ENCODE measurements at places on chromosomes 16 and 17.

DNA sequence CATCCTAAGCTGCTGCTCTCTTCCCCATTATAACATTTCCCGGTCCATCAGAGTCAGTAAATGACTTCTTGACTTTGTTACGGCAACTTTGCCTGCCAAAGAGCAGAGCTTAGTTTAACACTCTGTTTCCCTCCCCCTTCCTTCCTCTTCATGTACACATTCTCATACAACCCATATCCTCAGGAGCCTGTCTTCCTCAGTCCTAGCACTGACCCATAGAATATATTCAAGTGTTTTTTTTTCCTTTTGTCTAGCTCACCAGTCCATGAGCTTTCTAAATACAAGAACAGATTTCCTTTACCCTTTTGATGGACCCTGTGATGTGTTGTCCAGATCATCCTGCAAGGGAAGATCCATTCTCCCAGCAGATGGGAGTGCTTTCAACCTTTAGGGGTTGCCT lies 97.0 kb upstream of the MON1B start:
- DNase-seq: no peak

DNA sequence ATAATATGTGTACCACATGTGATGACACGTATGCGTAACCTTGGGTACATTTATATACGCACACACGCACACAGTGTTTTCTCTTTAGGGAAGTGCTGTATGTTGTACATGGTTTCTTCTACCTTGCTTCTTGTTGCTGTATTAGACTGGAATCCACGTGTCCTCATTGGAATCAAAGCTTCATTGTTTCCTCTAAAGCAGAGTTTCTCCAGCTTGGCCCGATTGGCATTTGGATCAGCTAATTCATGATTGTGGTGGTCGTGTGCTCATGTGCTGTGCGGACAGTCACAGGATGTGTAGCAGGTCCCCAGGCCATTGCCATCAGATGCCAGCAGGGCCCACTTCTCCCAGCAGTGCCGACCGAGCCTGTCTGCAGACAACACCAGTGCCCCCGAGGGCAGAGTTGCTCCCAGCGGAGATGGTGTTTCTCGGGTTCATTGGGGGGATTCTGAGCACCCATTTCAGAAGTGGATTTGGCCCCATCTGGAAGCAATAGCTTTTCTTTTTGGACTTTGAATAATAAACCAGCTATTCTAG lies 148.4 kb downstream of the RPTOR start:
- peak; percentile 30 for DNase-seq

- no peak for DNase-seq
These were observed 23.1 kb upstream of the ITGAX start for GRCh38 chr16:31331807-31332301.

GRCh38 chr16:49622084-49622390 lies 233.9 kb downstream of the ZNF423 start:
- no peak for DNase-seq

GRCh38 chr16:29985271-29985811 lies 10.1 kb downstream of the HIRIP3 start:
- DNase-seq: no peak

DNA sequence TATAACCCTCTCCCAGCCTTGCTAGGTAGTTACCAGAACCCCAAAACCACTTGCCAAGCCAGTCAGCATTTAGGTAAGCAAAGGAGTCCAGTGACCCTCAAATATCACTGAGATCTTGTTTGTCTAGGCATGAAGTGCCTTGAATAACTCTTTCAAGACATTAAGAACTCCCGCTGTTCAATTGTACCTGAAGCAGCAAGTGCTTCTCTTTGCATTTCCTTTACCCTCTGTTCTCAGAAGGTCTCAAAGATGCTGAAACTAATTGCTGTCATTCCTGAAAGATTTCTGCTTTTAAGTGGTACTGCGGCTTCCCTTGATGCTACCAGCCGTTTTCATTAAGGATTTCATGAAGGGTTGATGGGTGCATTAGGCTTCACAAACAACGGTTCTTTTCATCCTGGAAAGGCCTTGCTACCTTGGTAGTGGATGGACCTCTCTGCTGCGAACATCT lies 142.7 kb downstream of the PITPNC1 start:
- no peak for DNase-seq

DNA sequence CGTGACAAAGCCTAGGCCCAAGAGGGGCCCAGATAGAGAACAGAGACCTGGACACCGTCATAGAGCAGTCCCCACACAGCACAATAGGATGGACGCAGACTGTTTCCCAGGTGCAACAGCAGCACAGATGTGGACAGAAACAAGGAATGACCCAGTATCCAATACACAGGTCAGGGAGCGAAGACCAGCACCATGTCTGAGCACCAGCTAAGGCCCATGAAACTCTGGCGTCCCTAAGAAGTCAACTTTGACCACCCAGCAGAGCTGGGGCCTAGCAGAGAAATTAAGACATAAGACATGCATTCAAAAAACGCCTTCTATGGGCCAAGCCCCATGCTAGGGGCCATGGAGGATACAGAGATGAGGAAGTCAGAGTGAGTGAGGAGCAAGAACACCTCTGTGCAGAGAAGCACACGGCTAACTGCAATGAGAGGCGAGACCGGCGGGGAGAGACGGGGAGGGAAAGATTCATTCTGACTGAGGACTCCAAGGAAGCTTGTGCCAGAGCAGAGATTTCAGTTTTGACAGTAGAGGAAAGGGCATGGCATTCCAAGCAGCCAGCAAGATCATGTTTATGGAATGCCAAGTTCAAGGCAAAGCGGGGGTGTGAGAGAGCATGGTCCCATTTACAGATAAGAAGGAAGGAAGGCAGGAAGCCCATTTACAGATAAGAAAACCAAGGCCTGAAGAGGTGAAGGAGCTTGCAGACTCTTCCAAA lies 50.8 kb downstream of the PITPNM3 start:
- DNase-seq: no peak

DNA sequence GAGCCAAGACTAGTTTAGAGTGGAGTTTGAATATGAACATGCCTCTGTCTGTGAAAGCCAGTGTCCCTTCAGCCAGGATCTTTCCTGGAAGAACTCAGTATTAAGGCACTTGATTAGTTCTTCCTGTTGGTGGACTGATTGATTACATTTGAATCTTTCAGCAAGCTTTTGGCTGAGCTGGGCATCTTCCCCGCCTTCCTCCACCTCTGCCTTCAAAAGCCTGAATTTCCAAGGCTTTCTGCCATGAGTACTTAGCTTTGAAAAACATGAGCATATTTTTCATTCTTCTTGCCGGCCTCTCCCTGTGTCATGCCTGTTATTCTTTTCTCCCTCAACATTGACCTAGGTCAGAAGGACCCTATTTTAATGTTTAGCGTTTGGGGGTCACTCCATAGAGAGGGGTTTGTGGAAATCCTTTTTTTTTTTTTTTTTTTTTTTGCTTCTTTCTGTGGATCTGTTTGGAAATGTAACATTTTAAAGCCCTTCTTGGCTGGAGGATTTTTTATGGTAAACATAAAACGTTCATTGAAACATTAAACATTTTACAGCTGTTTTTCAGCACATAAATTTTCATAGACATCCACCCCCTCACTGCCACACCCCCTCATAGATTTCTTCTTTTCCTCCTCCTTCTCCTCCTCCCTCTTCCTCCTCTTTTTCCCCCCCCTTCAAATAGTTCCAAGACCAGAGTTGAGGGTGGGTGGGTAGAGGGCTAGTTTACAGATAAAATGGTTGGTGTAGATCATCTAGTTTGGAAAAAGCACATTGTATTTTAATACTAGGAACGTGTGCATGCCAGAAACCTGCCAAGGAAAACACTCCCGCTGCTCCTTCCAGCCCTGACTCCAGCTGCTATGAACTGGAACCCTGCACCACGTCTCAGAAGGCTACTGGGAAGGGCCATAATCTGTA lies 645.9 kb downstream of the WWOX start:
- no peak for DNase-seq

DNA sequence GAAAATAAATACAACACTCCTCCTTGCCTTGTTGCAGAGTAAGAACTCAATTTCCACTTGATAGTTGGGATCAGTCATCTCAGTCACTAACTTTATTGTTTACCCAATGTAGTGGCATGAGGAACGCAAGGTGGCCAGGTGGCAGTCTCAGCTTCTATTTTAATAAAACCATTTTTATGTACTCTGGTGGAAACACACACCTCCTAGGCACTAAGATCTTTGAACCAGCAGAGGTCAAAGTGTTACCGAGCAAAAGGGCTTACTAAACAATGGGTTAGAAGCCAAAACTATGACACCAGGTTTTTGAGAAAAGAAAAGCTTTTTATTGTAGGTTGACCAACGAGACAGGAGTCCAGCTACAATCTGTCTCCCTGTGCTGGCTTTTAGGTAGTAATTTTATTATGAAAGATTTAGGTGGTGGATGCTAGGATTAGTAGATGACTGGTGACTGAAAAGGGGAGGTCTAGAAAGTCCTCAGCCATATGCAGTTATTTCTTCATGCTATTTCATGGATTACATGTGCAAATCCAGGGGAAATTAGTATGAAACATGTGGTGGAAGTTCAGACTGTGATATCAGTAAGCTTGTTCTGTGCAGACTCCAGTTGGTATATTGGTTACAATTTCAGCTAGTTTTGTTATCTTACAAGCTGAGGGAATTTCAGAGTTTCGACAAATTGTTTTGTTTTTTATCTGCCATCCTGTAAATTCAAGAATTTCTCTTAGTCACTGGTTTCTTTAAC lies 122.3 kb downstream of the PCTP start:
- no peak for DNase-seq

DNA sequence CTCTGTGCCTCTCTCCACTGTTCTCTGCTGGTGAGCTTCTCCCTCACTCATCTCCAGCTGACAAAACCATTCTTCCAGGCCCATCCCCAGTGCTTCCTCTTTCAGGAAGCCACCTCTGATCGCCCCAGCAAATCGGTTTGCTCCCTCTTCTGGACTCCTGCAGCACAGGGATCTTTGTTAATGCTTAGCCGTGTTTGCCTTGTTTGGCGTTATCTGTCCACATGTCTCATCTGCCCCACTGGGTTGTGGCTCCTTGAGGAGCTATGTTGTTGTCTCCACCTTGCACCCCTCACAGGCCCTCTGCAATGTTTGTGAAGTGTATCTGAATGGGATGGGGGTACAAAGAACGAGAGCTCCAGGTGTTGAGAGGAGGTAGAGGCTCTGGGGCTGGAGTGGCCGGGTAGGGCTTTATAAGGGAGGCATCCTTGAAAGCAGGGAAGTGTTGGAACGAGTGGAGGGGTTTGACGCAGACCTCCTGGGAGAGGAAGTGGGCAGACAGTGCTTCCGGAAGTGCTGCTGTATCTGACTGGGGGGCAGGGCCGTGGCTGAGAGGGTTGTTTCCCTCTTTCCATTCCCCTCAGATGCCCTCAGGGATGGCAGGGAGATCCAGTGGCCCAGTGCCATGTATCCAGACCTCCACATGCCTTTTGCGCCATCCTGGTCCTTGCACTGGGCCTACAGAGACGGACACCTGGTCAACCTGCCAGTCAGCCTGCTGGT lies 27.8 kb downstream of the CASKIN2 start:
- no peak for DNase-seq
